AG09309 (cell line): ENCODE measurements at places on chromosomes 5 and 9.

- DNase-seq = no peak
Observed at GRCh38 chr9:4927043-4927471, 58.0 kb upstream of the JAK2 start.

DNA sequence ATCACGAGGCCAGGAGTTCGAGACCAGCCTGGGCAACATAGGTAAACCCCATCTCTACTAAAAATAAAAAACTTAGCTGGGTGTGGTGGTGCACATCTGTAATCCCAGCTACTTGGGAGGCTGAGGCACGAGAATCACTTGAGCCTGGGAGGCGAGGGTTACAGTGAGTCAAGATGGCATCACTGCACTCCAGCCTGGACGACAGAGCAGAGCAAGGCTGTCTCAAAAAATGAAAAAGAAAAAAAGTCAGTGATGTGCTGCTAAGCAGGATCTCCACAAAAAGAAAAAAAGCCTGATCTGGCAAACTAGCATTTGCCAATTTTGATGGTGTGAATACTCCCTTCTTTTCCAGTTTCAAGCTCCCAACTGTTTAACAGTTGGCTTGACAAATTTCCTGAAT, 21.9 kb downstream of the F2R start:
- no peak for DNase-seq

DNA sequence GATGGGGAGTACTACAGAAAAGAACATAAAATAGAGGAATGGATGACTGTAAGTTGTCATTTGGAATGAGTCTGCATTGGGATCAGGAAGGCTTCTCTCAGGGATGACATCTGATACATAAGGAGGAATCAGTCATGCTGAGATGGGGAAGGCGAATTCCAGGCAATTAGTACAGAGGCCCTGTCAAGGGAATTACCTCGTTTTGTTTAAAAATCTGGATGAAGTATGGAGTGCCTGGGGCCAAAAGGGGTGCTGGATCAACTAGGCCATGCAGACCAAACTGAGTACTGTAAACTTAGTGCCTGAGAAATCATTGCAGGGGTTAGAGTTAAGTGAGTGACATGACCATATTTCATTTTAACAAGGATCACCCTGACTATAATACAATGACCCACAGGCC, 30.5 kb downstream of the JAKMIP2 start:
- no peak for DNase-seq

DNA sequence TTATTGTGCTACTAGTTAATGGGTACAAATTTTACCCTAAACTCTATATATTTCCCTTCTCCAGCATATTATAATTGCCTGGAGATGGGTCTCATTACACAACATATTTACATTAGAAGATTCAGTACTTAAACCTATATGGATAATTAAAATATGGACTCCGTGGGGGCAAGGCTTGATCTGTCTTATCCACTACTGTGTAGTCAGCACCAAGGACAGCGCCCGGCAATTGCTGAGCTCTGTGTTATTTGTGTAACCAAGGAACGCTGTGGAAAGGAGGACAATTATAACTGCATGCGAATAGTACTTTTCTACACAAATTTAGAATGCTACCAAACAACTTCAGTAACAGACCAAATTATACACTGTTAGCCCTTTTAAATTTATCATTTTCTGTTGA, 77.7 kb downstream of the DNAH5 start:
- DNase-seq = no peak

- peak; percentile 68 for DNase-seq
Observed at GRCh38 chr5:151195622-151196021, 28.3 kb downstream of the CCDC69 start.

GRCh38 chr9:15965246-15965745, 412.5 kb downstream of the CCDC171 start:
- DNase-seq = no peak

DNA sequence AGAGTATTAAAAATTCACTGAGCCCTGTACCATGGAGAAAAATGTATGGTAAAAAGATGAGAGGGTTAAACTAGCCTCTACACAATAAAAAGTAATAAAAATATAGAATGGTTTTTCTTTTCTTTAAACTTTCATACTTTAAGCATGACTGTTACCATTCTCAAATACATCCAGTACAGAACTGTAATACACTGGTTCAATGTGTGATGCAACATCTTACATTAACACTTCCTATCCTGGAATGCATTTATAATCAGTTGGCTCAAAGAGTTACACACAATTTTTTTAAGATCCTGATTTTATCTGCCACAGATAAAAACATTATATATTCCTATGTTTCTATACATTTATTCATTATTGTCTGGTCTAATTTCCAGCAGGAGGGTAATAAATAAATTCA, 4.7 kb downstream of the GNAQ start:
- DNase-seq = no peak
